ENCODE measurements at places on chromosomes 7 and 10.

DNA sequence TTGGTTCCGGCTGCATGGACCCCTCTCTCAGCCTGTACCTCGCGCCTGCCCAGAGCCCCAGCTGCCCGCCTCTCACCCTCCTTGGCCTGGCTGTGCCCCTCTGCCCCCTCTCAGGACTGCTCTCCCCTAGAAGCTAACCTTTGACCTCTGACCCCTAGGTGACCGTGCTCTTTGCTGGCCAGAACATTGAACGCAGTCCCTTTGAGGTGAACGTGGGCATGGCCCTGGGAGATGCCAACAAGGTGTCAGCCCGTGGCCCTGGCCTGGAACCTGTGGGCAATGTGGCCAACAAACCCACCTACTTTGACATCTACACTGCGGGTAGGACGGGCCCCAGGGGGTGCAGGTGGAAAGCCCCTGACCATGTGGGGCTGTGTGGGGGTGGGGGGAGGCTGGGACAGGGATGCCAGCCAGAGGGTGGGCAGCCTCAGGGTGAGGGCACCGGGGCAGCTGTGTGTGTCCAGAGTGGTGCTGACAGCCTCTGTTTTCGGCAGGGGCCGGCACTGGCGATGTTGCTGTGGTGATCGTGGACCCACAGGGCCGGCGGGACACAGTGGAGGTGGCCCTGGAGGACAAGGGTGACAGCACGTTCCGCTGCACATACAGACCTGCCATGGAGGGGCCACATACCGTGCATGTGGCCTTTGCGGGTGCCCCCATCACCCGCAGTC is 8.0 kb downstream of the FLNC start:
- DNase-seq, result no peak

DNA sequence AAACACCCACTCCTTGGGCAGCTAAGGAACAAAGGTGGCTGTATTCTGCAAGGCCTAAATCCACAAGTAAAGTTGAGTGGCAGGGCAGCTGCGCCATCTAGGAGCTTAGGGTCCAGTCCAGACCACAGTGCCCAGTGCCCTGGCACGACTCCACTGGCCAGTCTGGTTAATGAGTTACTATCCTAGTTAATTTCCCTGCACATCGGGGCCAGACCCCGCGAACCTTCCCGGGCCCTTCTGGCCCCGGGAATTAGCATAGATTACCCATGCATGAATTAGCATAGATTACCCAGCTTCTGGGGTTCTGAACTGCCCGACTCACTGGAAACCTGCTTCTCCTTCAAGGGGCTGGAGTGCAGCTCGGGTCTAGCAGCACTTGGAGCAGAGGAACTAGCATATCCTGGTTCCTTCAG is 3.2 kb upstream of the EMX2 start:
- no peak for DNase-seq

DNA sequence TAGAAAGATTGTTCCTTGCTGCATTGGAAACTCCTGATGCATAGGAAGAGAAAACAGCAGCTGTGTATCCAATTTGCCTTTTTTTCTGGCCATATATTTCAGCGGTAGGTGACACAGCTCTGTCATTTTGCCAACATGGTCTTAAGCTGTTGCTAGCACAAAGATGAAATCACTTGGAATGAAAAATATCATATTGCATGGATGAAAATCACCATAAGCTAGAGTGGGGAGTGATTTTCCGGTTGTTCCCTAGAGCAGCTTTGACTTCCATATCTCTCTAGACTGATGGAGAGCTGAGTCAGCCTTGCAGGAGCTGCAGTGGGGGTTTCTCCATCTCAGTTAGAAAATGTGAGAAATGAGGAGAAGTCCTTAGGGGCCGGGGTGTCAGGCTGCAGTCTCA is 38.3 kb upstream of the BTBD16 start:
- no peak for DNase-seq

- no peak for DNase-seq
Measured at GRCh38 chr7:22653951-22654350, 73.0 kb upstream of the IL6 start.

DNA sequence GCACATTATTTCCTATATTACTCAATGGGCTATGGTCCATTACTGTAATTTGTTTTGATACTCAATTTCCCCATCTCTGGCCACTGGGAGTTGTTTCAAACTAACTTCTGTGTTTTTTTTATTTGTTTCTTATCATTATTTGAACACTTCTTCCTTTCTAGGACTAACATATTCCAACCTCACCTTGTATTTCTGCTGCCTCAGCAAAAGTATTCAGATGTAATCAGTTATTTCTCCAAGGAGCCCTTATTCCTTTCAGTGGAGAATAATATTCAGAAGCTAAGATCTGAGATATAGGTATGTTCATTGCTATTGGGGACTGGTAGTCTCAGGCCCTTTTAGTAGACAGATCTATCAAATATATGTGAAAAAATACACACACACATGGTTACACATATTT is 36.9 kb downstream of the TMEM168 start:
- DNase-seq, result no peak

- no peak for DNase-seq
Measured at GRCh38 chr10:9010093-9010492, 955.6 kb downstream of the GATA3 start.

GRCh38 chr10:5283305-5284158 is 81.2 kb upstream of the UCN3 start:
- DNase-seq, result peak; percentile 58

- DNase-seq, result no peak
Measured at GRCh38 chr7:86913709-86914108, 145.7 kb downstream of the ELAPOR2 start.

DNA sequence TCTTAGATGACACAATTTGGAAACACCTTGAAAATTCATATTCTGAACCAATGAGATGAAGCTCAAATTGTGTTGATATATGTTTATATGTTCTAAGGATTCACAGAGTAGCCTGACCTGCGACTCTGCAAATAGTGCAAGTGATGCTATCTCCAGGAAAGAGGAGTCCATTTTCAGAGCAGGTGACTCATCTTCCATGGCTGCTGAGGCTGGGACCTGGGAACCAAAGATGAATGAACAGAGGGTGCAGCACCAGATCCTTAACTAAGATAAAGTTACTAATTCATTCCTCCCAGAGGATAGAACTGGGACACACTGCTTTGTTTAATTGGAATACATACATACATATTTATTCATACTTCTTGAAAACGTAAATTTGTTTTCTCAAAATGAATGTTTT is 240.6 kb upstream of the SEMA3C start:
- no peak for DNase-seq

GRCh38 chr7:86282014-86282682 is 361.6 kb upstream of the GRM3 start:
- DNase-seq, result no peak

GRCh38 chr7:142805350-142806021 is 34.7 kb downstream of the PRSS2 start:
- no peak for DNase-seq

DNA sequence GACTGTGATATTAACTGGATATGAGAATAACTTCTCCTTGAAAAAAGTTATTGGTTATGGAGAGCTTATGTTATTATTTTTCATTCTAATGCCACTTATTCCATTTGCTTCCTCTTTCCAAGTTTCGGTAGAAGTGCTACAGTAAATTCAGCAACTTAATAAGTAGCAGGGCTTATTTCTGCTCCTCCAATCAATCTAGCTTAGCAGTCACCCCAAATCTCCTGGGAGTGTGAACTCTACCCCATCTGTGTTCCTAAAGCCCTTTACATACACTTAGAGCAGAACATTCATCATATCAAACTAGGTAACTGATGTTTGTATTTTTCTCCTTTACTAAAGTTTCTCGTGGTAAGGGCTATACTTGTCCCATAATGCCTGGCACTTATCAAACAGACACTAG is 8.7 kb downstream of the ARL3 start:
- DNase-seq, result no peak

- no peak for DNase-seq
Measured at GRCh38 chr7:106063692-106064091, 48.4 kb downstream of the SYPL1 start.

GRCh38 chr10:55019439-55019838 is 218.4 kb upstream of the PCDH15 start:
- no peak for DNase-seq

GRCh38 chr10:9792181-9792580 is 1225.5 kb upstream of the CELF2 start:
- no peak for DNase-seq

DNA sequence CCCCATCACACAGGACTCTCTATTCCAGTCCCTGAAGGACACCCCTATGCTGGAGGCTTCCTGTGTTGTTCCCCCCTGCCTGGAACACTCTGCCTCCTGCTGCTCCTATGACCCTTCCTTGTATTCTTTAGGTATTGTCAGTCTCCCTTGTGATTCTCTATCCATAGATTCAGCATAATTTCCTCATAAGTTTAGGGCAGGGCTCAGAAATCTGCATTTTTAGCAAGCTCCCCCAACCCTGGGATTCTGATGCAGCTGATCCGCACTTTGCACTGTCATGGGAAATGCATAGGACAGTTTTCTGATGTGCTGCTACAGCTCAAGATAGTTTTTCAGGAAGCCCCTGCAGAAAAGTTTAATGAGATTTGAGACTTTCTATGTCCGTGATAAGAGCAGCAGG is 79.9 kb downstream of the ADRA2A start:
- DNase-seq, result no peak

GRCh38 chr10:70950801-70951200 is 62.4 kb upstream of the PCBD1 start:
- no peak for DNase-seq

DNA sequence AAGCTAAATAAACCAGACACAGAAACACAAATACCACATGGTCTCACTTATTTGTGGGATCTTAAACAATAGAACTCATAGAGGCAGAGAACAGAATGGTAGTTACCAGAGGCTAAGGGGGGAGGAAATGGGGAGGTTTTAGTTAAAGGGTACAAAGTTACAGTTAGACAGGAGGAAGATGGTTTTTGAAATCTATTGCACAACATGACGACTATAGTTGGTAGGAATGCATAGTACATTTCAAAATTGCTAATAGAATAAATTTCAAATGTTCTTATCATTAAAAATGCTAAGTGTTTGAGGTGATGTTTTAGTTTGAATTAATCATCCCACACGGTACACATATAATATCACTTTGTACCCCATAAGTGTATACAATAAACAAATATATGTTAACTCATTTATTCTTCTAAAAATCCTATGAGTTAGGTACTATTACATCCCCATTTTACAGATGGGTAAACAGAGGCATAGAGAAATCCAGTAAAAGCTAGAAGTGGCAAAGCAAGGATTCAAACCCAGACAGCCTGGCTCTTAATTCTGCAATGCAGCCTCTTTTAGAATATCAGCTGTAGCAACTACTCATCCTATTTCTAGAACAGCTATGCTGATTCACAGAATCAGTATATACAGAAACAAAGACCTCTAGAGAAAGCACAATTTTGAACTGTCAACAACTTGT is 50.9 kb downstream of the HBP1 start:
- no peak for DNase-seq

DNA sequence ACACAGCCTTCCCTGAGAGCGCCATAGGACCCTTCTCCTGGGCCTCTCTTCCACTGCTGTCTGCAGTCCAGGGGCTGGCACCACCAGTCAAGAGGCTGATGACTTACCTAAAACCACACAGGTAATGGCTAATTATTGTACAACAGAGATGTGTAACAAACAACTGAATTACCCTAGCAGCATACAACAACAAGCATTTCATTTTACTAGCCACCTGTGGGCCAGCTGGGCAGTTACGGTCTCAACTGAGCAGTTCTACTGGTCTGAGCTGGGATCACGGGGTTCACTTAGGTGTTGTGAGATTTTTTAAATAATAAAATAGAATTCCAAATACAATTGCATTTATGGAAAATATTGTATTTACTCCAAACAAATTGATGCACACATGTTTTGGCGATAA is 431.9 kb downstream of the TNS3 start:
- no peak for DNase-seq

- no peak for DNase-seq
Measured at GRCh38 chr7:132214452-132214851, 361.8 kb downstream of the PLXNA4 start.

DNA sequence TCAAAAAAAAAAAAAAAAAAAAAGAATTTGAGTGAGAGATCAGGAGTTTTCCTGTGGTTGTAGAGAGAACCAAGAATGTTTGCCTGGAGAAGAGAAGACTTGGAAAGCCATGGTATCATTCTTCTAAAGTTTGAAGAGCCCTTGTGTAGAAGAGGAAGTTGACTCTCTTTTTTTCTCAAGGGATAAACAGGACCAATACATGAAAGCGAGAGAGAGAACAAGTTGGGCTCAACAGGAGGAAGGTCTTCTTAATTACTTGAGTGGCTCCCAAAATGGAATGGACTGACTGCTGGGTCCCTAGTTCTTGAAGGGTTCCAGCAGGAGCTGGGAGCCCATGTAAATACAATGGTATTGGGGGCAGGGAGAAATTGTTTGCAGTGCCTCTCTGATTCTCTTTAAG is 173.3 kb upstream of the ADO start:
- DNase-seq, result no peak

GRCh38 chr10:62380016-62380415 is 5.8 kb downstream of the ZNF365 start:
- peak; percentile 42 for DNase-seq

- no peak for DNase-seq
Measured at GRCh38 chr7:29224726-29225125, 30.2 kb downstream of the CHN2 start.

- no peak for DNase-seq
Measured at GRCh38 chr10:1595726-1596125, 141.6 kb downstream of the ADARB2 start.

- no peak for DNase-seq
Measured at GRCh38 chr7:126931581-126931980, 321.2 kb downstream of the GRM8 start.

DNA sequence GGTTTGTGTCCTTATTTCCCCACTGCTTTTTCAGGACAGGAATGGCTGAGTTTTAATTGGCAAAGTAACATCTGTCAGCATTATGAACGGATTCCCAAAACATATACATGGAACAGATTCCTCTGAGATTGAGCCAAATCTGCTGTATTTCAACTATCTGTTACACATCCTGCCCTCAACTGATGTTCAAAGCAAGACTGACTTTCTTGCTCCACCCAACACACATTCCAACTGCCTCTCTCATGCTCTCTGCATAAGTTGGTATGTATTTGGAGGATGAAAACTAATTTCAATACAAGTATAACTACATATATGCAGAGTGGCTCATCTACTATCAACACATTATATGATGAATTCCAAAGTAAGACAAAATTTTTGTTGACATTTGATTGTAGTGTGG is 342.2 kb downstream of the GATA3 start:
- no peak for DNase-seq

- DNase-seq, result no peak
Measured at GRCh38 chr10:33596422-33596821, 262.0 kb upstream of the NRP1 start.

DNA sequence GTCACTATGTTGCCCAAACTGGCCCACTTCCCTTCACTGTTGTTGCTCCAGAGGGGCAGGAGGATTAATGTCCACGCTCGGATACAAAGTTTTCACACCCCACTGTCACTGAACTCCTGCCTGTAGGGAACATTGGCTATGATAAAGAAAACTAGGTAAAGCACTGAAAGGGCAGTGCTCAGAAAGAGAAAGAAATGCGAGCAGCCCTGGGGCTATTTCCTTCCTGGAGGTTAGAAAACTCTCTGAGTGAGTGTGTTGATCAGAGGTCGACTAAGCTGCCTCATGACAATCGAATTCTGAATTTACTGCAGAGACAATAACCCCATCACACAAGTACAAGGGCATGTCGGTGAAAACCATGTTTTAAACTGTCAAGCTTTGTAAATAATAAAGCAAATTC is 227.2 kb upstream of the PITRM1 start:
- DNase-seq, result no peak

GRCh38 chr10:107847620-107848019 is 683.1 kb upstream of the SORCS1 start:
- no peak for DNase-seq

- no peak for DNase-seq
Measured at GRCh38 chr10:101142533-101143344, 11.6 kb downstream of the TLX1 start.

GRCh38 chr7:108427766-108428165 is 28.5 kb downstream of the NRCAM start:
- no peak for DNase-seq

Measured in NCI-H510A treated with DMSO at 0.1 percent for 48 hours (cell line).